ENCODE measurements at places on chromosomes 7 and 10.

- no peak for DNase-seq
Observed at GRCh38 chr7:46939089-46939488, 642.8 kb downstream of the TNS3 start.

DNA sequence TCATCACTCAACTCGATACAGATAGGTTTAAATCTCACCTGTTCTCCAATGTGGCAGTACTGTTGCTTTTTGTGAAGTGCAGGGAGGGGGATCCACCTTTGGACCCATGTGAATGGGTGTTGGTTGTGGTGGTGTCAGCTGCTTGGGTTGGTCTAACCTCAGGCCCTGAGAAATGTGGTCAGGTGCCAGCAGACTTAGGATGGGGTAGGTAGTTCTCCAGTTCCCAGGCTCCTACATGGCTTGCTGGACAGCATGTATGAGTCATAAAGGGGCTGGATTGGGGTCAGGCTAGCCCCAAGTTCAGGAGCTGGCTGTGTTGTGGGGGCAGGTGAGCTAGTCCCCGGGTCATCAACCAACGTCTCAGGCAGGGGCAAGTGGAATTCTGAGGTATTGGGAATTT, 472.6 kb upstream of the CNTNAP2 start:
- no peak for DNase-seq

DNA sequence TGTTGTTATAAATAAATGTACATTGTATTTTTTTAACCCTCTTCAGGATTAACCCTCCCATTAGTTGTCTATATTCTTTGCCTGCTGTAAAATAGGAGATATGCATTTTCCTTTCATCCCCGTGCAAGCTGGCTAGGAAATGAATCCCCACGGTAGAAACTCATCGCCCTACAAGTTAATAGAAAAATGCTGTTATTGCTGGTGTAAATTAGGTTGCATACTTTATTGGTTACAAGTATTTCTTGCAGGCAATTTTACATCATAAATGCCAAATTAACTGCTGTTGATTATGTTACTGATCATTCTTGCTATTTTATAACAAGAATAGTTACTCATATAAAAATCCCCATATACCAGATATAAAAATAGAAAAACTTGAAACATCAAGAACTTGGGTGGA, 454.2 kb upstream of the KLF6 start:
- DNase-seq = no peak

DNA sequence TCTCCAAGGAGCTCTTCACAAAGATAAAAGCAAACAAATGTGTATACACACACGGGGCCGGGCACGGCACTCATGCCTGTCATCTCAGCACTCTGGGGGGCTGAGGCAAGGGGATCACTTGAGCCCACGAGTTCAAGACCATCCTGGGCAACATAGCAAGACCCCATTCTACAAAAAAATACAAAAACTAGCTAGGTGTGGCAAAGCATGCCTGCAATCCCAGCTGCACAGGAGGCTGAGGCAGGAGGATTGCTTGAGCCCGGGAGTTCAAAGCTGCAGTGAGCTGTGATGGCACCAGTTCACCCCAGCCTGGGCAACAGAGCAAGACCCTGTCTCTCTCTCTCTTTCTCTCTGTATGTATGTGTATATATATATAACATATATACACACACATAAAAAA, 22.3 kb downstream of the TTYH3 start:
- no peak for DNase-seq

DNA sequence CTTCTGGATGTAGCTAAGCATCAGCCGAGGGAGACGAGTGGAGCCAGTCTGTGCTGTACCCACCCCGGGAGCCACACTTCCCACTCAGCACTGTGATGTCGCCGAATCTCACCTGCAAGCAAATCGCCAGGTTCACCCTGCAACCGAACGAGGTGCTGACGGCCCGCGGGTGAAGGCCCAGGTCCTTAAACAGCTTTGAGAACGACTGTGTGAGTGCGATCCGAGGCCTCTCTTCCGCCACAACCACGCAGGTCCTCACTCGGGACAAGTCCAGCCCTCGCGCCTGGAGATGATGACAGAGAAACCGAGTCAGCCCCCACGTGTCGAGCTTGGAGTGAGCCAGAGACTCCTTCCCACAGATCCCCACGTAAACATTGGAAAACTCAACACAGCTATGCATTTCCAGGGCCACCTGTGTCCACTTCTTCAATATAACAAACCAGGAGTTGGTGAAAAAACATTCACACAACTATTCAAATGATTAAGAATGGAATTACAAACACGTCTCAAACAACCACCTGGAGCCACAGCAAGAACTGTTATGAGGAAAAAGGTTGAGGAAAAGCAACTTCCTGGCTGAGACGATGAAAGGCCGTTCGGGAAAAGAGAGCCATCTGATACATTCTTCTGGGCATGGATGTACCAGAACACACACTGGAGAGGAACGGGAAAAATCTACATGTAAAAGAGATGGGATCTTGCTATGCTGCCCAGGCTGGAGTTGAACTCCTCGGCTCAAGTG, 191.8 kb downstream of the ZMYND11 start:
- DNase-seq = no peak

- no peak for DNase-seq
Observed at GRCh38 chr10:77431980-77432797, 205.4 kb downstream of the KCNMA1 start.

GRCh38 chr10:3287572-3288445, 115.2 kb upstream of the PITRM1 start:
- no peak for DNase-seq

- DNase-seq = no peak
Observed at GRCh38 chr7:23345601-23346000, 46.5 kb downstream of the MALSU1 start.

DNA sequence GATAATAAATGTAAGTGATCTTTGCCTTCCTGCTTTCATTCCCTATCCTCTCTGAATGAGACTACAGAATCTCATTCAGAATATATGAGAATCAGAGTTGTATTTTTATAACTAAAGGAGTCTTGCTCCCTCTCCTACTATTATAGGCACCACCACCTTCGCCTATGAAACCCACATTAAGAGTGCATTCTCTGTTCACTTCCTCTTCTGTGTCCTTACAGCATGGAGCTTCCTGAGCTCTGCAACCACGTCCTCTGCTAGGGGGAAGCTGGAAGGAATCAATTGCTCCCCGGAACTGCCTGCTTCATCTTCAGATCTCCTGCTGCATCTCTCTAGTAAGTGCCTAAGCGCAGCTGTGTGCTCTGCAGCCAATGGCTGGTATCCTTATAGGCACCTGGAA, 820.7 kb downstream of the GRID1 start:
- DNase-seq = no peak

DNA sequence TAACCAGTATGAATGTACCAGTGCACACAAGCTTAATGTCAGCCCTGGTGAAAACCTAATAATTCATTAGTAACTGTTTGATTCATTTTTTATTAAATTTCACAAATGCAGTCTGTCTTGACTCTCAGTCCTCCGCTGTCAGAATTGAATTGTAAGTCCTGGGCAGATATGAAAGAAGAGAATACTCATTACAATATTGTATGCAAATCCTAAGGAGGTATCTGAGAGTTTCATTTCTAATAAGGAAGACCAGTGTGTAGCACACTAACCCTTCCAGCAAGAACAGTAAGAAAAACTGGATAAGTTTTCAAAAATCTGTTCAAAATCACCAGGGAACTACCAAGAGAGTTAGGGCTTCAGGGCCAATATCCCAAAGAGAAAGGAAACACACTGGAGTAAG, 652.1 kb downstream of the SUGCT start:
- DNase-seq = no peak

DNA sequence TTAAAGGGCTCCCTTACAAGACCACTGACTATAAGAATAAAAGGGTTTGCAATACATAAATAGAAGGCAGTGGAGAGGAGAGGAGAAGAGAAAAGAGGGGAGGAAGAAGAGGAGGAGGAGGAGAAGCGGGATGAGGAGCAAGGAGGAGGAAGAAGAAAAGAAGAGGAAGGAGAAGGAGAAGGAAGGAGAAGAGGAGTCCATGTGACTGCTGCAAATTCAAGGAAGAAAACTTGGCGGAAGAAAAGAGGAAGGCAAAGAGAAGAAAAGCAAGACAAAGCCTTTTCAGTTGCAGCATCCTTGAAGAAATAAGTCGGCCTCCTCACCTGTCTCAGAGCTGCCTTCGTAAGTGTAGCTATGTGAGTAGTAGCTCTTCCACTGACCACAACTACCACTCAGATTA, 22.6 kb downstream of the ASAH2 start:
- DNase-seq = no peak

GRCh38 chr7:19537942-19538401, 170.9 kb downstream of the POLR1F start:
- DNase-seq = no peak

DNA sequence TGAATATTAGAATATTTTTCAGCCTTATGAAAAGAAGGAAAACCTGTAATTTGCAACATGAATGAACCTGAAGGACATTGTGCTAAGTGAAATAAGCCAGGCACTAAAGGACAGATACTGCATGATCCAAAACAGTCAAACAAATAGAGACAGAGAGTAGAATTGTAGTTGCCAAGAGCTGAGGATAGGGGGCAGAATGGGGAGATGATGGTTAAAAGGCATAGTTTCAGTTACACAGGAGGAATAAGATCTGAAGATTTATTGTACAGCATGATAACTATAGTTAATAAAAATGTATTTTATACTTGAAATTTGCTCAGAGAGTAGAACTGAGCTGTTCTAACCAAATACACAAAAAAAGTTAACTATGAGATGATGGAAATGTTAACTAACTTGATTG, 149.0 kb upstream of the TMEM106B start:
- no peak for DNase-seq

GRCh38 chr10:3455385-3456334, 283.1 kb upstream of the PITRM1 start:
- no peak for DNase-seq

DNA sequence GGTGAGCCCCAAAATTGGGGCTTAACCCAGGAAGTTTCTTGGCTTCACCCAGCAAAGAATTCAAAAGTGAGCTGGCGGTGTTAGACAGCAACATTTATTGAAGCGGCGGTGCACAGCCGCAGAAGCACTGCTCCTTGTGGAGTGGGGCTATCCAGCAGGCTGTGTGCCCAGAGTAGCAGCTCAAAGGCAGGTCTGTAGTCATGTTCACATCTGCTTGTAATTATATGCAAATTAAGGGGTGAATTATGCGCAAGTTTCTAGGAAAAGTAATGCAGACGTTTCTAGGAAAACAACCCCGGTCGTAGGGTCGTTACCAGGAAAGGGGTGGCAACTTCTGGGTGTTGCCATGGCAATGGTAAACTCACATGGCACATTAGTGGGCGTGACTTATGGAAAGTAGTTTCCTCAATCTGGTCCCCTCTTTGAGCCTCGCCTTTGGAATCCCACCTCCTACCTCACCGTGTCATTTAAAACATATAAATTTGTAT, 13.7 kb upstream of the KBTBD2 start:
- peak; percentile 60 for DNase-seq

DNA sequence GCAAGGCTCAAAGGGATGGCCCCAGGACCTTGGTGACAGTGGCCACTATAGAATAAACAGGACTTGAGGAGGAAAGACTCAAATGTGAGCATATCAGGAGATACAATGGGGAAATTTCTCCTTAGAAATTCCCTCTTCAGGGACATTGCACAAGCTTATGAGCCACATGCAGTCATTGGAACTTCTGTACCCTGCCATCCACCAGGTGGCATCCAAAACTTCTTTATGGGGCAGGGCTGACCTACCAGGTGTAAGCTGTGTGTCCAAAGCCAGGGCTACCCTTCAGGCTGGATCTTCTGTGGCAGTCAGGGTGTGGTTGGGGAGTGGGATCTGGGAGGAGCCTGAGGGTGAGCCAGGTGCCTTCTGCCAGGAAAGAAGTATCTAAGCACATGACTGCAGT, 36.6 kb upstream of the LRRC18 start:
- no peak for DNase-seq

- DNase-seq = no peak
Observed at GRCh38 chr10:95561864-95562177, 650 bp upstream of the SORBS1 start.

- DNase-seq = no peak
Observed at GRCh38 chr7:131538813-131539179, 17.6 kb downstream of the PODXL start.

DNA sequence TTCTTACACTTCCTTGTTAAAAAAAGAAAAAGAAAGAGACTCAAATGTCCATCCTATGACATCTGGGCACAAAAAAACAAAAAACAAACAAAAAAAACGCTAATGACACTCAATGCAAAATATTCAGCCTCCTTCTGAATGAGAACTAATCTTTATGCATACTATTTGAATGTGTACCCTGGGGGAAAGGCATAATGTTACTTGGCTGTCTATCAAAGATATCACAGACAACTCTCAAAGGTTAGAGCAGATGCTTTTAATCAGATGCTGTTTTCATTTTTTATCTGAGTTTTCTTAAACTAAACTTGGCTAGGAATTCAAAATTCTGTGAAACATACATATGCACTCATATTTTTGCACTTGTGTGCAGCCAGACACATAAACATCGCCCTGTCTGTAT, 745.8 kb downstream of the CNTNAP2 start:
- no peak for DNase-seq

DNA sequence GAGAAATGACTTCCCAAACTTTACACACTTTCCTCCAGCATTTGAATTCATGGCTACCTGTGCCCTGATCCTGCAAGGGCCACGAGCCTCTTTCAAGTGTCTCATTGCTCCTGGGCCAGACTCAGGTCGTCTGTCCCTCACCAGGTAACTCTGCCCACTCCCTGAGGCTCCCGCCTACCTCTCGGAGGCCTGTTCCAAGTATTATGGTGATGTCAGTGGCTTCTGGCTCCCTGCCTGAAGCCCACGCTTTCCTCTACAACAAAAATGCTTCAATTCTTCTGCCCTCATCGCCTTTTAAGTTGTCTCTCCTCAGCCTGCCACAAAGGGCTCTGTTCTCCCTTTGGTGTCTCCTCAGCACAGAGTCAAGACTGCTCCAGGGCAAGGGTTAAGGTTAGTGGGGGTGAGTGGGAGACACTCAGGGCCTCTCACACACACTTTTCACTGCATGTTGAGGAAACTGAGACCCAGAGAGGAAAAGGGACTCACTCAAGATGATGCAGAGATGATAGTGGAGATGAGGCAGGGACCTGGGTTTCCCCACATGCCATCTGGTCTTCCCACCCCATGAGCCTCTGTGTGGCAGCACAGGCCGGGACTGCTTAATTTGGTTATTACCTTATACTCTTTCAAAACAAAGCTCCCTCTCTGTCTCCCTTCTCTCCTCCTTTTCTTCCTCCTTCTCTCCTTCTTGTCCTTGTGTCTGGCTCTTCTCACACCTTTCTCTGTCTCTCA, 28.3 kb upstream of the EGR2 start:
- DNase-seq = no peak

DNA sequence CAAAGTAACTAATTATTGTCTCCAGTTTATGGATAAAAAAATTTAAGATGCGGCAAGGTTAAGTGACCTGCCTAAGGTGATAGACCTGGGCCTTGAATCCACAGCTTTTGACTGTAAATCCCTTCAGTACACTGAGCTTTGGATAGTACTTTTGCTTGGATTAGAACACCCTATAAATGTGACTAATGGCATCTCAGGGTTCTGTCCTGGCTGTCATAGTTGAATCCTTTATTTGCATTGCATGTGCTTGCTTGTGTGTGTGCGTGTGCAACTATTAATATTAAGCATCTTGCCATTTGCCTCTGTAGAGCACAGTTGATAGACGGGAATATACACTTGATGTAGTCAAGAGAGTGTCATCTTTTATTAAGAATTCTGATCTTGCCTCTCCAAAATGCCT, 228.0 kb downstream of the AUTS2 start:
- no peak for DNase-seq

Measured in activated T-cell treated with anti-CD3 and anti-CD28 coated beads for 24 hours (primary cell).